NCI-H2171 treated with DMSO at 0.1 percent for 48 hours (cell line): ENCODE measurements at places on chromosomes 7 and 10.
A peak's percentile ranks its signal among the peaks of the same experiment; 100 is the strongest.

DNA sequence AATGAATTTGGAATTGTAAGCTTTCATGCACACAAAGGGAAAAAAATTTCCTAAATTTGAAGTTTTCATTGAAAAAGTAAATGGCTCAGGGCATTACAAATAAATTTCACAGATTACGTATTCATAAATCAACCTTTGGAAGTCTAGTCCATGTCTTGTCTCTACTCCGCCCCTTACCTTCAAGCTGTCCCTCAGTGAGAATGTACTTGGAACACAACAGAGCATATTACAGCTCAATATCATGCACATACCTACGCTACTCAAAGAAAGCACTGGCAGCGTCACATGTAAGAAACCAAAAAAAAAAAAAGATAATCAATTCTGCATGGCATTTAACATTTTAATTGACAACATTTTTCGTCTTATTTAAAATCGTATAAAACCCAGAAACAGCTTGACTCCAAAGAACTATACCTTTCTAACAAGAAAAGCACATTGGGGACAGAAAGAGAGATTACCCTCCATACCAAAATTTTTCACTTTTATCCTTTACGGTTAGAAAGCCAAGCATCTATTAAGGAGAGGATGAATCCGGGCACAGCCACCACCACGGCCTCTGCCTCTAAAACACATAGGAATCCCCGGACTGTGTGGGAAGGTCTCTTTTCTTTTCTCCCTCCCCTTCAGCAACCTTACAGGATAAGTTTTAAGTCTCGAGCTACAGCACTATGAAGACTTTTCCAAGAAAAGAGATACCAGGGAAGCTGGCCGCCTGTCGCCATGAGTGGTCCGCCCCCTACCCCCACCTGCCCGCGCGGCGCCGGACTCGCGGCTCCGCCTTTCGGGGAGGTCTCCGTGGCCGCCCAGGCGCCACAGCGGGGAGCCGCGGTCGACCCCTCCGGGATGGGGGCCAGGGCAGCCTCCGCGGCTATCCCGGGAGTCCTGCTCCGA lies 1.1 kb downstream of the JMJD1C start:
- peak; percentile 36 for DNase-seq

DNA sequence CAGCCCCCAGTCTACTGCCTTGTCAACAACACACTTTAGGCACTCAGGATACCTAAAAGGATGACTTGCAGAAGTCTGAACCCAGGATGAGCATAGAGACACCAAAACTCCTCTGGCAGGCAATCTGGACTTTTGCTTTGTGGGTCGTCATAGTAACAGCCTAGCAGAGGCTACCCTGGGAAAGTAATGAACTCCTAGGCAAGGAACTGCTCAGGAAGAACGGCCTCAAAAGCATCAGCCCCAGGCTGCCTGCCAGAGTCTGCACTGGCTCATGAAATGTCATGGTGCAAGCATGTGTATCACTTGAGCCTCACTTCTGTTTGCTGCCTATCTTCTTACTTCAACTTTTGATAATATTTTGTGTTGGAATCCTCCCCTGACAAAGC lies 715.1 kb downstream of the GRID1 start:
- no peak for DNase-seq

GRCh38 chr10:126407831-126408230 lies 19.6 kb upstream of the ADAM12 start:
- DNase-seq = no peak

- DNase-seq = peak; percentile 69
Measured at GRCh38 chr7:65722361-65722792, 150.5 kb upstream of the VKORC1L1 start.

DNA sequence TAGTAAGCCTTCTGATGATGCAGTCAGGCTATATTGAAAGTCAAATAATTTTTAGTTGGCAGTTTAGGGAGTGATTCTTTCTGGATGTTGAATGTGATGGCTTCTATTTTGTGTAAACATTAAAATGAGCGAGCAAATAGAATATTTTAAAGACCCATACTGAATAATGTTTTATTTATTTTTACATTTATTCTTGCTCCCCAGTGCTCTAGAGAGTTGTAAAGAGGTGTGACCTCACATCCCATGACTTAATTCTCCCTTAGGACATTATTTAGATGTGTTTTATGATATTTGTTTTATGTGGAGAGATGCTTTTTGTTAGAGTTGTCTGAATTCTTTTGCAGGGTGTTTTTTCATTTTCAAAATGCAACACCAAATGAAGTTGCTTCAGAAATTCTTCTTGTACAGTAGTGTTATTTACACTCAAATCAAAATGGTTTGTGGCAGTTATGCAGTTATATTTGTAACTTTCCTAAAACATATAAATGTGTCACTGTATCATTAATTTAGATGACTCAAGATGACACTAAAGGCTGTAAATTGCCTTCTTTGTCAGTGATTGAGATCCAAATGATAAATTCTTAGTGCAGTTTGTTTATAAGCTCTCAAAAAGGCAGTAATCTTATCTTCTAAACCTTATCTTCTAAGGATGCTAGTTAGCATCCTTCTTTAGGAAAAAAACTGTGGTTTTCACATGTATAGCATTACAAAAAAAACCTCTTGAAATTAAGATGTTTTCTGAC lies 12.4 kb downstream of the UMAD1 start:
- no peak for DNase-seq

DNA sequence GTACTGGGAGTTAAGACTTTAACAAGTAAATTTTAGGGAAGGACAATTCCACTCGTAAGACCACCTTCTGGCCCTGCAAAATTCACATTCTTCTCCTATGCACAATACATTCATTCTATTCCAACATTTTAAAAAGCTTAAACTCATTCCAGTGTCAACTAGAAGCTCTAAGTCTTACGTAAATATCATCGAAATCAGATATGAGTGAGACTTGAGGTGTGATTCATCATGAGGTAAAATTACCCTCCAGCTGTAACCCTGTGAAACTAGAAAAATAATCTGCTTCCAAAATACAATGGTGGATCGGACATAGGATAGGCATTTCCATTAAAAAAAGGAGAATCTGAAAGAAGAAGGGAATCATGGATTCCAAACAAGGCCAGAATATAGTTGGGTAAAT lies 370.3 kb downstream of the CDC14C start:
- no peak for DNase-seq

- peak; percentile 2 for DNase-seq
Measured at GRCh38 chr10:105950410-105950809, 1214.1 kb downstream of the SORCS1 start.

DNA sequence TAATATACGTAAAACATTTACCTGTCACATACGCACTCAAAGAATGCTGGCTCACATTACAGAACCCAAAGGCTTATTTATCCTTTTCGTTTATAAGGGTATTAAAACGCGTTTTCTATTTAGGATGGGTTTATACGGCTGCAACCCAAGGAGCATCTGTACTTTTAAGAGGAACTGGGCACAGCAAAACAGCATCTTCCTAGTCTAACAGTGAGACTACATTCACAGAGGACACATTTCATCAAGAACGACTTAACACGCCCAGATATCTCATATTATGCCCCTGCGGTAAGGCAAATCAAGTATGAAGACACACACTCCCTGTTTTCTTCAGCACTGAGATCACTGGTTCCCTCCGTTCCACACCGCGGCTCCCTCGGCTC lies 533 bp upstream of the DMTF1 start:
- DNase-seq = no peak

GRCh38 chr7:68321076-68321639 lies 1277.1 kb upstream of the AUTS2 start:
- peak; percentile 99 for DNase-seq

DNA sequence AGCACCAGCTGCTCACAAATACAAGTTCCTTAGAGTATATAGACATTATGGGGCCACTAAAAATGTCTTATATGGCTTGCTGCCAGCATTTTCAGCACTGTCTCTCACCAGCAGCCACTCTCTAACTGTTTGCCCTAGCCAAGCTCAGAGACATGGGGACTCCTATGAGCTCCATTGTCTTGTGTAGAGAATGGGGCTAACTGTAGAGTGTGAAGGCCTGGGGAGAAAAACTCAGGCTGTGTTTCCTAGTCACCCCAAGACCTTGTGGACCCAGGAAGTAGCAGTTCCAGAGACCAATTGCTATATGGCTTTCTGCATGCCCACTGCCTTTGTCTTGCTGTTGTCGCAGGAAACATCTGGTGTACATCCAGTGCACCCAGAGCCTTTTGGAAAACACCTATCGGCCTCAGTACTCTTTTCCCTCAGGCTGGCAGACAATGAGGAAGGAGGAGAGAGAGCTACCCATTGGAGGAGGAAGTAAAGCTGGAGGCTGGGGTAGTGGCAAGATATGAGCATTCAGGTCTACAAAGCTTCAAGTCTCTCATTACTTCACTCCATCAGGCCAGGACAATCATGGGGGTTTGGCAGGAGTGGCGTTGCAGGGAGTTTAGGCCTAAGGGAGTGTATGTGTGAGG lies 28.4 kb downstream of the ENTPD1 start:
- peak; percentile 25 for DNase-seq

DNA sequence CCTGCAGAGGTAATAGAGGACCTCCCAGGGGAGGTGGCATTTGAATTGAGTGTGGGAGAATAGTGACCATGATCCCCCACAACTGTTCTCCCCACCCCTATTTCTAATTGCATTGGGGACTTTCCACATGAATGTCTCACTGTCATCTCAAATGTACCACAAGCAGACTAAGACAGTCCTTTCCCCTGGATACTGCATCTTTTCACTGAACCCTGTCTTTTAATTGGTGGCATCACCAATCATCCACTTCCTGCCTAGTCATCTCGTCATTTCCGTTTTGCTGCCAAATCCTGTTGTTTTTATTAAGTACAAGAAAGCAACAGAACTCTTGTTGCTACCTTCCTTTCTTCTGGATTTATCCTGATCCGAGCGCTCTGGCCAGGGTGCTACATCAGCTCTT lies 120.3 kb downstream of the NRP1 start:
- no peak for DNase-seq

DNA sequence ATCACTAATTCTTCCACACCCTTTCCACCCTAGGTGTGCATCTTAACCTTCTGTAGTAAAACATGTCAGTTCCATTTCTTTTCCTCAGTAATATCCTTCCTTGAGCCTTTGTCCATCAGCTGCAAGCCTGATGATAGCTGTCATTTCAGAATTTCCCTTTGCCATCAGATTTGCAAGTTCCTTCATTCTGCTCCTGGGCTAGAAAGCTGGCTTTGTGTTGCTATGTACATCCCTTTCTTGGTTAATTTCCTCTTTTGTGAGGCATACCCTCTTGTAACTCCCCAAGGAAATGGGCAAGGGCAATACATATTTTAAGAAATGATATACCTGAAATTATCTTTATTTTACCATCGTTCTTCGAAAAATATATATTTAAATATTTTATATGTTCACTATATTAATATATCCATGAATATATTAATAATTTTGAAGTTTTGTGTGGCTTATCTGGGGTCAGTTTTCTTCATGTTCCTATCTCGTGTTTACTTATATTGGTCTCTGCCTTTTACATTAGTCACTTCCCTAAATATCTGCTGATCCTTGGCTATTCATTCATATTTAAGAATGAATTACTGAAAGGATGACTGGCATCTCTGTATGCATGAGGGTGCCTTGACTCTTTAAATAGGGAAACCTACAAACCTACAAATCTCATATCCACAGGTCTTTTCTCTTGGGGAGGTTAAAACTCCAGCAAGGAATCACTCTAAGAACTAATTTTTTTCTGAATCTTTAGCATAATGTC lies 143.8 kb downstream of the ZNF22 start:
- no peak for DNase-seq

GRCh38 chr10:117622471-117623184 lies 80.1 kb downstream of the EMX2 start:
- DNase-seq = no peak

GRCh38 chr7:39453743-39454355 lies 112.4 kb upstream of the YAE1 start:
- peak; percentile 54 for DNase-seq

DNA sequence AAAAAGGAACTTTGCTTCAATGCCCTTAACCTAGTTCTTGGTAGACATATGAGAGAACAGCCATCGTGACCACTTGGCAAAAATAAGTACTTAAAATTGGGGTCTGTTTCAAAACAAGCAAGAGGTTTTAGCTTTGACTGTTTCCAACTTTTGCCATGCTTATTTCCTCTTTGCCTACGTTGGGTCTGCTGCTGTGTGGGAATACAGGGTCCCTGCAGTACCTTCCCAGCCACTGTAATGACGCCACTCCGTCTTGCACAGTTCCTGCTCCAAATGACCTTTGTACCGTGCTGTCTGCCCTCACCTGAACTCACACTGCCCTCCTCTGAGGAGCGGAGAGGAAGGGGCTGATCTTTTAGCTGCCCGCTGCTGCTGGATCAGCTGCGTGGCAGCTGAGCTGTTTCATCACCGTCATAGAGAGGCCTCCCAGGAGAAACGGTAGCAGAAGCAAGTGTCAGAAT lies 133.1 kb downstream of the MAPK8 start:
- DNase-seq = no peak

DNA sequence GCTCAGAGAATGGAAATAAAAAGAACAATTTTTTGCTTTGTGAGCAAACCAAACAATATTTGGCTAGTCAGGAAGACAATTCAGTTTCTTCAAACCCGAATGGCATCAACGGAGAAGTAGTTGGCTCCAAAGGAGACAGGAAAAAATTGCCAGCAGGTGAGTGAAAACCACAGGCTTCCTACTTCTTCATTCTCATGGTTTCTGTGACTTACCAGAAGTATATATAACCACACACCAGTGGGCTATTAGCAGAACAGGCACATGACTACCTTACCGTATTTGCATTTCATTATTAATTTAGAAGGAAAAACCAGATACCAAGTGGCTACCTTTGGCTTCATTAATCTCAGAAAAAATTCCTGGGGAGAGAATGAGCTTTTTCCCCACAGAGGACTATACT lies 8.8 kb downstream of the TDRD1 start:
- DNase-seq = no peak

GRCh38 chr10:76885816-76886215 lies 751.8 kb downstream of the KCNMA1 start:
- DNase-seq = no peak

GRCh38 chr10:84549368-84550165 lies 221.2 kb downstream of the CCSER2 start:
- DNase-seq = peak; percentile 64

- DNase-seq = peak; percentile 47
Measured at GRCh38 chr10:59622320-59623132, 87.1 kb downstream of the SLC16A9 start.

- no peak for DNase-seq
Measured at GRCh38 chr10:19812976-19813375, 3.3 kb upstream of the PLXDC2 start.

- DNase-seq = no peak
Measured at GRCh38 chr10:51468424-51468823, 231.0 kb downstream of the CSTF2T start.
